Hematopoietic multipotent progenitor cell treated with erythropoietin and hydrocortisone succinate and interleukin-3 and kit ligand, for 8 days (in vitro differentiated cells): ENCODE measurements at places on chromosomes 4 and X.

DNA sequence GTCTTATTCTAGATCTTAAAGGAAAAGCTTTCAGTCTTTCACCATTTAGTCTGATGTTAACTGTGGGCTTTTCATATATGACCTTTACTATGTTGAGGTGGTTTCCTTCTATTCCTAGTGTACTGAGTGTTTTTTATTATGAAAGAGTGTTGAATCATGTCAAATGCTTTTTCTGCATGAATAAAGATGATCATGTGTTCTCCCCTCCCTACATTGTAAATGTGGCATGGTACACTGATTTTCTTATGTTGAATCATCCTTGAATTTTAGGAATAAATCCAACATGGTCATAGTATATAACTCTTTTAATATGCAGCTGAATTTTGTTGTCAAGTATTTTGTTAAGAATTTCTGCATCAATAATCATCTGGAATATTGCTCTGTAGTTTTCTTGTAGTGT is 4.3 kb downstream of the CLGN start:
- DNase-seq: no peak

DNA sequence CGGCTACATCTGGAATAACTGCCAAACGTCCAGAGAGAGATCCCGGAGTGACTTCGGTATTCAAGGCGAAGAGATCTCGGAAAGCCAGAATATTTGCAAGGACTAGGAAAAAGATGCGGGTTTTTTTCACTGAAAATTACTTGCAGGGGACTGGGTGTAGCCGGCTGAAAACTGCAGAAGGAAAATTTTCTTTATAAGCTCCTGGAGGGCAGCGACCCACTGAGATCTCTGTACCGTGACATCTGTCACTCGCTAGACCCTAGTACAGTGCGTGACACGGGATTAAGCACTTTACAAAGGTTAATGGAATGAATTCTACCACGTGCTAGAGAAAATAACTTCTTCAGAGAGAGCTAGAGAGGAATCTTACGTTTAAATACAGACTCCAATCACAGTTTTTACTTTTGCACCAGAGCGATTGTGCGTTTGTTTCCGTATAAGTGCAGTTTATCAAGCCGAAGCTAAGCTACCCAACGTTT is 1.1 kb upstream of the LCORL start:
- DNase-seq: peak; percentile 12

DNA sequence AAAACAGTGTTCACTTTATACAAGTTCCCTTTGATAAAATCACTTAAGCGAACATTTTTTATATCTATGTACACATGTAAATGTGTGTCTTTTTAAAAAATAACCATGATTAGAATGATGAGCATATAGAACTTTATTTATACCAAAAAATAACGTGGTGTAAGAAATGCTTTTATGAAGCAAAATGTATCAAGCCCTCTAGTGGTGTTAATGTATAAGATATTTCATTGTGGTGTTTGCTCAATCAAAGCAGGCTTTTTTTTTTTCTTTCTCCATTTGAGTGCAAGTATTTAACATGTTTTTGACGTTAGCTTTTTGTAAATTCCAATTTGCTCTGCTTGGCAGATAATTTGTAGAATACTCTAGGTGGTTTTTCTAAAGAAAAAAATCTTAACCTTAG is 2092.4 kb upstream of the TENM3 start:
- no peak for DNase-seq

DNA sequence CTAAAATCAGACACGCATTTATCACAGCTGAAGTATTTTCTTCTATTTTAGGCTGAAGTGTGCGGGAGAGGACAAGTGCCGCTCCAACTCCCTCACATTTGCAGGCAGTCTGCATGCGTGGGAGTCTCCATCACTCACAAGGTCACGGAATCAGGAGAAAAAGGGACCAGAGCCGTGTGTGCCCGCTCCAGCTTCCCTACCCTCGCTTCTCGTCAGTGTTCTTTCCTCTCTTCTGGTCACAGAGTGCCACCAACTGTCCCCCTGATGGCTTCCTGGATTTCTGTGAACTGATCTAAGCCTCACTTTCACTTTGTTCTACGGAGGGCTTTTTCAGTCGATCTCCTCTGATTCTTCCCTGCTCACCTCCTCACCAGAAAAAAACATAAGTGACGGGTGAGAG is 407.4 kb upstream of the AADAT start:
- no peak for DNase-seq

- DNase-seq: no peak
These were observed 103.3 kb downstream of the PARM1 start for GRCh38 chr4:75036046-75036830.

DNA sequence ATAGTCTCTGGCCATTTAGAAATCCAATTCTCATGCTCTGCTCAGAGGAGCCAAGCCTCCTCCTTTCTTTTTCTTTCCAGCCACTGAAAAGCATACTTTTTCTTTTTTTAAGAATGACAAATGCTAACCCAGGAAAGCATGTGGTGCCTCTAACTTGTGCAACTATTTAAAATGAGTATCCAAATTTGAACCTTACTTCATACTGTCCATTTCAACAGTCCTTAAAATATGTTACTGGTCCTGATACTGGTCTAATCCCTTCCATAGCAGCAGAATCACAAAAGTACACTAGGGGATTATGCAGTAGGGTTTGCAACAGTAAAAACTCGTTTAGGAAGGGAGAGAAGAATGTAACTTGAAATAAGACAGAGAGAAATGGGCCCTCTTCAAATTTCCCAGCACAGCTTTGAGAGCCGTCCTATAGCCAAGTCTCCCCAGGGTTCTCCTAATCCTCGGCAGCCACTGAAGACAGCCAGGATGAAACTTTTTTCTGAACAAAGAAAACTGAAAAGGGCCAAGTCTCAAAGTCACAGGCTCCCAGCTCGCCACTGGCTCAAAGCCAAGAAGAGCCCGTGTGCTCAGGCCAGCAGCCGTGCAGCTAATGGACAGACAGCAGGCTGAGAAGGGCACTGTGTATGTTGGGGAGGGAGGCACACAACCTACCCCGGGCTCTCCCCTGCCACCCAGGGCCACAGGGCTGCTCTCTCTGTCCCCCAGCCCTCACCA is 39.5 kb downstream of the GPC4 start:
- DNase-seq: no peak

DNA sequence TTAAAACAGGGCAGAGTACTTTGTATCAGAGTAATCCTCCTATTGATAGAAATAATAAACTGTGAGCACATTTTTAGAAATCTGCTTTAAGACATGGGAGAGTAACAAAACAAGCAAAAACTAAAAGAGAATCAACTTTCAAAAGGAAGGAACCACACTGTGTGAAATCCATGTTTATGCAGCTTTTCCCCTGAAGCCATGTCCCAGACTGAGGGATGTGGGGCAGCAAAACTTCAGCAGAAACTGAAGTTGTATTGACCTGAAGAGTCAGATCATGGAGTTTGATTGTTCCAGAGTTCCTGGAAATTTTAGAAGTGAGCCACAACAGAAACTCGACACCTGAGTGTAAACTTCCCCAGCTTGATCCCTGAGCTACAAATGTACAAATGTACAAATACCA is 53.2 kb downstream of the COMMD8 start:
- DNase-seq: no peak

GRCh38 chr4:110170861-110171260 is 27.6 kb downstream of the ELOVL6 start:
- DNase-seq: no peak
